ENCODE measurements at places on chromosomes 2 and 18. TPM values are rescaled to one million over a fixed set of nuclear protein-coding genes. Genes with fewer than 3 reads are reported as not detected.

The C2orf15 gene
- 0.20 TPM for total RNA-seq

The PLA2R1 gene
- not detected for total RNA-seq

The TMEM247 gene
- total RNA-seq, result not detected

The HRH4 gene
- 0.17 TPM for total RNA-seq

The STARD6 gene
- not detected for total RNA-seq

The MC4R gene
- not detected for total RNA-seq

The DSG3 gene
- not detected for total RNA-seq

The SPC25 gene
- 21.4 TPM for total RNA-seq

The VSNL1 gene
- not detected for total RNA-seq

The UGT1A6 gene
- total RNA-seq, result not detected

The CXCR2 gene
- 0.12 TPM for total RNA-seq

The COL3A1 gene
- not detected for total RNA-seq

The ASAP2 gene
- total RNA-seq, result 0.20 TPM

The AGXT gene
- not detected for total RNA-seq

The TEX44 gene
- total RNA-seq, result not detected

The RTP5 gene
- not detected for total RNA-seq

The PAPOLG gene
- 21.9 TPM for total RNA-seq

The REEP1 gene
- 0.10 TPM for total RNA-seq

The COPS7B gene
- total RNA-seq, result 47.3 TPM

The COLEC12 gene
- not detected for total RNA-seq

The ITM2C gene
- total RNA-seq, result 5.0 TPM

The LOXL3 gene
- 0.78 TPM for total RNA-seq

The BOK gene
- 0.07 TPM for total RNA-seq

The MBD2 gene
- 164 TPM for total RNA-seq

The PSMD1 gene
- 126 TPM for total RNA-seq

The IL1R2 gene
- total RNA-seq, result 1.4 TPM

The LONRF2 gene
- total RNA-seq, result 0.54 TPM

The ANKAR gene
- 3.2 TPM for total RNA-seq

The SMCHD1 gene
- total RNA-seq, result 146 TPM

The AQP12A gene
- total RNA-seq, result not detected

The SRD5A2 gene
- not detected for total RNA-seq

The ABCG8 gene
- not detected for total RNA-seq

The IHH gene
- total RNA-seq, result 0.17 TPM

The HOXD12 gene
- not detected for total RNA-seq

The AKAIN1 gene
- total RNA-seq, result not detected

The NR4A2 gene
- 5.5 TPM for total RNA-seq

The TEKT4 gene
- 0.39 TPM for total RNA-seq

The RUFY4 gene
- 3.3 TPM for total RNA-seq

The NT5DC4 gene
- not detected for total RNA-seq

The CDK15 gene
- total RNA-seq, result not detected

The ALPI gene
- total RNA-seq, result not detected

The TWIST2 gene
- not detected for total RNA-seq

The PAX8 gene
- 0.66 TPM for total RNA-seq

Data from T-helper 1 cell treated with Interleukin-12 subunit alpha and Interleukin-12 subunit beta and Interleukin-4 antibody, amounts not matched to agents 30 ng/mL and 1 ng/mL, for 36 hours (primary cell).